ENCODE measurements at places on chromosomes 6 and 20.
A peak's percentile ranks its signal among the peaks of the same experiment; 100 is the strongest.

DNA sequence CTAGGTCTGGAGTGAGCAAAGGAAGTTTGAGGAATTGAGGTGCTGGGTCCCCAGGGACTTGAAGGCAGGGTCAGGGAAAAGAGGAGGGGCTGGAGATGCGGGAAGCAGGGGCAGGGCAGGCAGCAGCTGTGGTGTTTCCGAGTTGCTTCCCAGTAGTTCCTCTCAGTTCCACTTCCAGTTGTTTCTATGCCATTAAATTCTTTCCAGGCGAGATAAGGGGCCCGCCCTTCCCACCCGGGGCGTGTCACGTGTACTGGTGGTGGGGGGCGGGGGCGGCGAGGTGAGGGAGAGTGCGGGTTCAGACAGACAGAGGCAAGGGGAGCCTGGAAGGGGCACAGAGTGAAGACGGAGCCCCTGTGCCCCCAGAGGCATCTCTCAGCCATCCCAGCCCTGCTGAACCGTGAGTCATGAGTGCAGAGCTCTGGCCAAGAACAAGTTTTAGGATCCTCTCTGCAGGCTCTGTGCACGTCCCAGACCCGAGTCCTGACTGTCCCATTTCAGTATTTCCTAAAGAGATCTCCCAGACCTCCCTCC lies 977 bp downstream of the TNXB start:
- DNase-seq = no peak

DNA sequence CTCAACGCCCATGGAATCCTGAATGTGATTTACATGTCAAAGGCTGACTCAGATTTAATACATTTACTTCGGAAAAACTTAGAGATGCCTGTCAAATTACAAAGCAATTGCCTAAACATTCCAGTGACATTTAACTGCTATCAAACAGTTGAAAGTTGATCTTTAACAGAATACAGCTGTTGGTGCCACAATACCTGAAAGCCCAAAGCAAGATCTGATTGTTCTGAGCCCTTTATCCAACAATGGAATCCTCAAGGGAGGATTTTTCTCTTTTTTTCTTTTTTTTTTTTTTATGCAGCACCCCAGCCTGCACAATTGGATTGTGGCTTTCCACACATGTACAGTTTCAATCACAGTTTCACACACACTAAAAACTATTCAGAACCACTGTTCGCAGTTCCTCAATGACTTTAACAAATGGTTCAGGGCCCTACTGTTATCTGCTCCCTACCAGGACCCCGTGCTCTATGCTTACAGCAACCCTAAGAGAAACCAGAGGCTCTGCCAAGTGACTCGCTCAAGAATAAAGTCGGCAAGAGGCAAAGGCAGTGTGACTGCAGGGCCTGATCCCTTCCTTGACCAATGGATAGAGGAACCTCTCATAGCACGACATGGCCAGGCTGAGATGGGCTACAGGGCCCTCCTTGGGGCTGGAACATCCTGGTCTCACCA lies 33.3 kb downstream of the EPB41L2 start:
- peak; percentile 55 for DNase-seq

- no peak for DNase-seq
Observed at GRCh38 chr6:84739866-84740208, 24.6 kb downstream of the TBX18 start.

GRCh38 chr20:33630507-33630906 lies 31.6 kb upstream of the C20orf144 start:
- no peak for DNase-seq

DNA sequence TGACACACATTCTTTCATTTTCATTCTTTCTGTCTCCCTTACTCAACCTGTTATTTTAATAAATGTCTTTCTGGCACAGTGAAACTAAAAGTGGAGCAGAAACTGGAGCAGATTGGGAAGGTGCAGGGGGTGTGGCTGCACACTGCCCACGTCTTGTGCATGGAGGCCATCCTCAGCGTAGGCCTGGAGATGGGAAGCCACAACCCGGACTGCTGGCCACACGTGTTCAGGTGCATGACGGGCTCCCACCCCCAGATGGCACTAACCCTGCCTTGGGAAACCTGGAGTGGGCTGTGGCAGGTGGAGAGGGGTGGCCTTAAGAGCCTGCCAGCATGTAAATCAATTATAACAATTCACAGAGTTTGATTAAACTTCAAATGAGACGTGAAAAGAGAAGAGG lies 71.4 kb upstream of the PBOV1 start:
- no peak for DNase-seq

- DNase-seq = no peak
Observed at GRCh38 chr20:906703-907270, 9.3 kb downstream of the ANGPT4 start.

DNA sequence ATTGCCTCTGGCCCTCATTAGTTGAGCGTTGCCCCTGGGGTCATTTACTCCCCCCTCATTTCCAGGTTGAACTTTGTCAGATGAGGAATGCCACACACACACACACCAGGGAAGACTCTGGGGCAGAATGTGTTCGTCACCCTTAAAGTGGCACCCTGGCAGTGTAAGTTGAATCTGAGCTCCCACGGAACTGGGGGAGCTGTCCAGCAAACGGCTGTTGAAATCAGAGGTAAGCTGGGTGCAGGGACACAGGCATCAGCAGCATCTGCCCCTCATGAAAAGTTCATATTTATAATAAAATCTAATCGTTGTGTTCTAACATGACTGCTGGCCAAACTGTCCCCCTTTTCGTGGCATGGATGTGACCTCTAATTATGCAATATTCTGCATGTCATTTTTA lies 4.3 kb upstream of the MC3R start:
- no peak for DNase-seq

Measured in astrocyte of the spinal cord (primary cell).